ENCODE measurements at places on chromosomes 2 and 18.

DNA sequence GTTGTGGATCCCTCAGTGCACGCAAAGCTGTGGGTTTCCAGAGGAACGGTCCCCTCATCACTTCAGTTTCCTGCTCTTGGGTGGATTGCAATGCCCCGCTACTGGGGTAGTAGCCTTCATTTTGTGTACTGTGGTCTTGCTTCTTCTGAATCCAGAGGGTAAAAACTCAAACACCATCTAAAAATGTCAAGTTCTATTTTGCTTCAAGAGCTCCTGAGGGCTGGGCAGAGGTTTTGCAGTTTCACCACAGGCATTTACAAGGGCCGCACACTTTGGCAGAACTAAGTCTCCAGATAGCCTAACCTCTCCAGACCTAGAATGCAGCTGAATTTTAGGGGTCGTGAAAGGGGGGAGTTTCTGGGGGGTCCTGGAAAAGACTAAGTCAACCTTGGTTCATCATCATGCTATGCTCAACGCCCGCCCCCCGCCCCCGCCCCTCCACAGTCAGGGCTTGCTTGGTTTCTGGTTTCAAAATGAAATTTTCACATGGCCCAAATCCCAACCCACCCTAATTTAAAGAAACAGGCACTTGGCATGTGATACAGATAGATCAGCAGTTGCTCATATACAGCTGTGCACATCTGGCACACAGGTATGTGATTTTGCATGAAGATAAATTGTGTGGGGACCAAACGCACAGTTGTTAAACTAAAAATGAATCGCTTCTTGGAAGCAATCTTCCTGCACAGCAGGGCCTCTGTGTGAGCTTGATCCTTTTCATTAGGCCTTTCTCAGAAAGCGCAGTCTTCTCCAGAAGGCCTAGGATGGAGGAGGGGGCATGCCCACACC is 329.6 kb downstream of the OSR1 start:
- no peak for DNase-seq

DNA sequence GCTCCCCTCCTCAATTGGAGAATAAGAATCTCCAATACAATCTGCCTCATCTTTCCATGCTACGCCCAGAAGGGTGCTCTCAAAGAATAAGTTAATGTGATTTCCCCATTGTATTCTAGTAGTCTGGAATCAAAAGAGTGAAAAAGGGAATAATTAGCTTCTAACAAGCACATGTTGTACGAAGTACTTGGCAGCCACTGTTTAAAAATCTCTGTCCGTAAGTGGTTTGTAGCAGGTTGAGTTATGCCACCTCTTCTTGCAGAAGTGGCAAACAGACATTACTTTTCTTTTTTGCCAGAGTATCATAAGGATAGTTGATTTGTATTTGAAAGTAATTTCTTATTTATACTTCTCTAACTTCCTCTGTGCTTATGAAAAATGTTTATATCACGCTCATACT is 184.7 kb downstream of the CD226 start:
- no peak for DNase-seq

DNA sequence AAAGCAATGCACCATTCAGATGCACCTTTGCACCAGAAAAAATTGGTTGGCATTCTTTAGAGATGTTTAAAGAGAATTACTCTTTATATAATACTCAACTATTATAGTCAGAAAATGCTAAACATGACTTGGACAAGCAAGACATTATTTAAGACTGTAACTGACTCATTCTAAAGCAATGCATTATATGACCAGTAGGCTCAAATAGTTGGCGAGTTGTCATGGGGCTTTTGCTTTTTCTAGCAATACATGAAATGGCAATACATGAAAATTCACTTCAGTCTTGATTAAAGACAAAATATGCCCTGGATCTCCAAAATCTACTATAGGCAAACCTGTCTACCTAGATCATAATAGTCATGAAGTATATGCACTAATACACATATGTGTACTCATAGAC is 216.9 kb upstream of the VWC2L start:
- DNase-seq = no peak

DNA sequence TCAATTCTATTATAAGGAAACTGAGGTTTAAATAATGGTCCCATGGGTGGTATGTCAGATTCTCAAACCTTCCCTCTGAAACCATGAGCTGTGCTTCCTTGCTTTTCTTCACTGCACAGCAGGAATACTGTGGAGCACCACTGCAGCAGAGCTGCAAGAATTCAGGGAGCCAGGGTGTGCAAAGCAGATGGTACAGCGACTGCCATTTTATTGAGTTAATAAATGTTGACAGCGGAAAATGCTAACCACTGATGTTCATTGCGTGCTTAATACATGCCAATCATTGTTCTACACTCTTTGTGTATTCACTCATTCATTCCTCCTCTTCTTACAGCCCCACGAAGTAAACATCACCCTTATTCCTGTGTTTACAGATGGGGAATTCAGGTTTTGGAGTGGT is 152.2 kb upstream of the THSD7B start:
- DNase-seq = no peak

DNA sequence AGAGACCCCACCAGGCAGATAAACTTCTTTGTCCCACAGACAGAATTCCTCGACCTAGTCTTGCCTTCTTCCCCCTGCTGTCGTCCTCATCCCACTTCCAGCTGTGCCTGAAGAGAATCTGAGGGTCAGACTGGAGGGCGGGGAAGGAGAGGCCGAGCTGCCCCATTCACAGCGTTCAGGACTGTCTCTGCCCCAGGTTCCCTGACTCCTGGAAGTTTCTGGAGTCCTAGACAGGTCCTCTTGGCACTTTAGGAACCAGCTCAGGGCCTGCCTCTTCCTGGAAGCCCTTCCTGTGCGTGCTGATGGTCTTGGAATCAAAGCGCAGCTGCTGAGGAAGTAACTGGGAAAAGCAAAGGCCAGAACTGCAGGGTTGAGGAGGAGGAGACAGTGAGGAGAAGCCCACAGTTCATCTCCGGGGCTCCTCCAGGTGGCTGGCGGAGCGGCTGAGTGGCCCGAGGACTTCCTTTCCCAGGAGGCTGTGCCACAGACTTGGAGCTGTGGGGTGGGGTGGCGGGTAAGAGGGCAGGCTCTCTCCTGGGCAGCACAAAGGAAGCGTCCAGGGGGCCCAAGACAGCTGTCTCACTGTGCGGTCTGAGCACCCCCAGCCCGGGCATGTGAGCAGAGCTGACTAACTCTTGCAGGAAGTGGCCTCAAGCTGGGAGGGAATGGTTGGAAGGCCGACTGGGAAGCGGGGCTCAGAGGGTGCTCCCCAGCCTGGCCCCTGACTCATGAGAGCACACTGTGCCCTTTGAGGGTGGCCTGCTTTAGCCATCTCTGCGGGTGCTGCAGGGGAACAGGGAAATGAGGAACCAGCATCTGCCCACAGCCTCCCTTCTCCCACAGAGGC is 39.5 kb downstream of the SDC1 start:
- no peak for DNase-seq

- no peak for DNase-seq
Observed at GRCh38 chr2:70141902-70142589, 48.8 kb downstream of the C2orf42 start.

GRCh38 chr18:41320100-41320499 is 634.9 kb upstream of the PIK3C3 start:
- DNase-seq = no peak

- no peak for DNase-seq
Observed at GRCh38 chr18:13273800-13274199, 55.2 kb downstream of the LDLRAD4 start.

DNA sequence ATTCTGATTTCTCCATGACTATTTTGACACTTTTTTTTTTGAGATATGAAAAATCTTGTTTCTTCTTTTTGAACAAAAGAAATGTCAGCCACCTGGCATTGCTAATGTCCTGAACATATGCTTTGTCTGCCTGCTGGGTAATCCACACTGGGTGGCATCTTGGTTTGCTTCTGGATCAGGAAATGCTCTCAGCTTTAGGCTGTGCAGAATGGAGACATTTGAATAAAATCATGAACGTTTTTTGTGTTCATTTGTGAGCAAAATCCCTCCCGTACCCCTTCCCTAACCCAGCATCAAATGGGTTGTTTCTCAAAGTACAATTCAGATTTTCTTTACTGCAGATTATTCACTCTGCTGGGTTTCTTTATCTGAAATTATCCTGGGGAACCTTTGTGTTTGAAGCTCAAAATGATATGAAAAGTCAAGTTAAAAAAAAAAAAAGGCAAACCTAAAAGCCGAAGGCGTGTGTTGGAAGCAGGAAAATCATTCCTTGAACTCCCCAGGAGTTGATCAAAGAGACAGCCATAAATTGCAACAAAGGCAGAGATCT is 53.4 kb upstream of the KLF7 start:
- DNase-seq = no peak

- no peak for DNase-seq
Observed at GRCh38 chr2:57615855-57616556, 430.6 kb upstream of the VRK2 start.

DNA sequence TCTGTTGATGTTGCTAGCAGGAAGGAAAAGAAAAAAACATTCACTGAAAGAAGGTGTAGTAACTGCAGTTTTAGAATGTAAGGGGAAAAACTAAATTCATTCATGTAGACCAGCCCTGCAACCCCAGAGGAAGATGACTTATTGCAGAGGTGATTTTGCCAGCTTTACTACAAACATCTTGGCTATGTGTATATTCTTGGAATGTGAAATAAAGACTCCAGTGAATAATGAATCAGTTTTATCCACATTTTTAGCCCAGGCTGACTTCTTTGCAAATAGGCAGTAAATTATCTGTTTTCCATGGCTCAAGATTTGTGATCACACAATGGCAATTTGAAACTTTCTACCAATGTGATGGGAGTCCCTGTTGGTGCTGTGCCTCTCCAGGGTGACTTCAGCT is 206.1 kb upstream of the SETBP1 start:
- DNase-seq = no peak

GRCh38 chr18:33114749-33115148 is 325.8 kb downstream of the CCDC178 start:
- no peak for DNase-seq

DNA sequence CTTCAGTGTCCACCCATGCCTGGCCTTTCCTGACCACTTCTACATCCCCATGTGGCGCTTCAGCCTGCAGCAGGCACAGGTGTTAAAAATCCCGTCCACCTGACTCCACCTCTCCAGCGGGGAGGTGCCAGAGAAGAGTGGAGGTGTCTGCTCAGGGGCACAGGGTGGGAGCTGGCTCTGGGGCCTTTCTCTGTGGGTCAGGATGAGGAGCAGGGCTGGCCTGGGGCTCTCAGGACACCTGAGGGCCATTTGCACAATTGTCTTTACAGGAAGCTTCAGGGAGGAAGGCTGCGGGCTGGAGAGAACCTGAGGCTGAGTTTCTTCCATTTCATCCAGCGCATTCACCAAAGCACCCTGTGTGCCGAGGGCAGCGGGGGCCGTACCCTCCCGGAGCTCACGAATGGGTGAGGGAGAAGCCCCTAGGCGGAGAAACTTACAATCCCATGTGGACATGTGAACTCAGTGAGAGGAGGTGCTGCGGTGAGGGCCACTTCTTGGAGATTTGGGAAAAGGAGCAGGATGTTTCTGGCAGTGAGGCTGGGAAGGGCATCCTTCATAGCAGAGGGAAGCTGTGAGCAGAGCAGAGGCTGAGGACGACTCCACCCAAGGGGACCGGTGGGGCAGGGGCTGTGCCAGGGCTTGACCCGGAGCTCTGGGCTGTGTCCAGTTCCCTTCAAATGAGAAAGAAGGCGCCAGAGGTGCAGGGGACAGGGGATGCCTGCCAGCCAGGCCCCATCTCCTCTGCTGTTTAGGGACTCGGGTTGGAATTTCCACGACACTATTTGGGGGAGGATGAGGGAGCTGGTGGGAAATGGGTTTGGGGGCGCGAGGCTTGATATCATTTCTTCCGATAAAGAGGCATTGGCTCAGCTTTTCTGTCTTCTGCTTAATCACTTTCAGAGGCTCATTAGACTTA is 155.2 kb upstream of the MYCN start:
- no peak for DNase-seq

DNA sequence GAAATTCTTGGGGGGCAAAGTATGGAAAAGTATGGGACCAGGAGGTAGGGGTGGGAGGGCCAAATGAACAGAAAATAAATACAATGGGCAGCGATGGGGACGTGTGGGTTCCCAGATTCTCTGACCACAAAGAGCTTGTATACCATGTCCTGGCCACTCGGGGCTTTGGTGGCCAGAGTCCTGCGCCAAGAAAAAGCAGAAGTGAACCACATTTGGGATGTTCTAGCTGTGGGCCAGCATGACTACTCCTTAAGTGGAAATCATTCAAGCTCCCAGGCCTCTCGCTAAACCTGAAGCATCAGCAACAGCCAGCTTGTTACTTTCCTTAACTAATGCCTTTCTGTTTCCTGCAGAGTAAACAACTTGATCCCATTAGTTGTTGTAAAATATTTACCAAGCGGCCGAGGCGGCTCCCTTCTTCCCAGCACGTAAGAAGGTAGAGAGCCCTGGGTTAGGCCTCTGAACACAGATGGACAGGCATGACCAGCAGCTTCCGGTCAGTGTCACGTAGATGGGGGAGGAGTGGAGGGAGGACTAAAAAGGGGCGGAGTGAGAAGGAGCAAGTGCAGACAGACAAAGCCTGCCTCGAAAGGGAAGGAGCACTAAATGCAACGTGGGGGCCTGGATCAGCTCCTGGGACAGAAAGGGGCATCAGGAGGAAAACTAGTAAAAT is 88.2 kb downstream of the GALNT14 start:
- no peak for DNase-seq

DNA sequence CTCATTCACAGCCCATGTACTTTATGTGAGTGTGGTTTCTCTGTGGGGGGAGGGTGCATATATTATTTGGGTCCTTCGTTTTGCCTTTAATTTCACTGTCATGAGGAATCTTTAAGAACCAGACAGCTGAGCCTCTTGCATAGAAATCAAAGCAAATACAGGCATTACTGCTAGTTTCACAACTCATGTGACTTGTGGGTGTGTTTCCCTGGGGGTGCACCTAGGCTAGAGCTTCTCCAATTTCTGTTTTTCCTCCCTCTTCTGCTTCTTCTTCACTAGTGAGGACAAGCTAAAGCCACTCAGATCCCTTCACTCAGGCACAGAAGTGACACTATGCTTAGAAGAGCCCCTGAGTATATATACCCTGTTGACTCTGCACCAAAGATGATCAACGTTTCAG is 131.4 kb downstream of the ACOXL start:
- no peak for DNase-seq

- DNase-seq = no peak
Observed at GRCh38 chr2:120103723-120104467, 91.0 kb downstream of the EPB41L5 start.

- no peak for DNase-seq
Observed at GRCh38 chr2:113848758-113849415, 41.0 kb upstream of the ACTR3 start.

- no peak for DNase-seq
Observed at GRCh38 chr2:237199082-237199481, 113.4 kb downstream of the COPS8 start.

GRCh38 chr2:69164061-69164778 is 151.2 kb downstream of the ANTXR1 start:
- no peak for DNase-seq

DNA sequence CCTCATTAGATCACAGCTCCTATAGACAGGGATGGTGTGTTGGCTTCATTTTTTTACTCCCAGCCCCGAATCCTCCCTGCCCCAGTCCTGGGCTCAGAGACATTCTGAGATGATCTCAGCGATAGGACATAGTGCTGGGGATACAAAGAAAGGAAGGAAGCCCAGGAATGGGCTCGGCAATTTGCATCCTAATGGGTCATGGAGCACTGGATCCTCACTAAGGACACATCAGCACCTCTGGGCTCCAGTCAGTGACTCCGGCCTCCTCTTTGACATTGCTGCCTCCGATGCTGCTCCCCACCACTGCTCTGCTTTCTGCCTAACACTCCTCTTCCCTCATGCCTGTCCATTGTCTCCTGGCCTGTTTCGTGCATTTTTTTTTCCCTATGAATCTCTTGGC is 489.1 kb downstream of the STK39 start:
- DNase-seq = no peak

GRCh38 chr2:71462056-71462605 is 8.8 kb downstream of the DYSF start:
- no peak for DNase-seq

GRCh38 chr2:208311954-208312353 is 45.9 kb downstream of the PIKFYVE start:
- DNase-seq = no peak
